ENCODE measurements at places on chromosomes 7 and 10.

DNA sequence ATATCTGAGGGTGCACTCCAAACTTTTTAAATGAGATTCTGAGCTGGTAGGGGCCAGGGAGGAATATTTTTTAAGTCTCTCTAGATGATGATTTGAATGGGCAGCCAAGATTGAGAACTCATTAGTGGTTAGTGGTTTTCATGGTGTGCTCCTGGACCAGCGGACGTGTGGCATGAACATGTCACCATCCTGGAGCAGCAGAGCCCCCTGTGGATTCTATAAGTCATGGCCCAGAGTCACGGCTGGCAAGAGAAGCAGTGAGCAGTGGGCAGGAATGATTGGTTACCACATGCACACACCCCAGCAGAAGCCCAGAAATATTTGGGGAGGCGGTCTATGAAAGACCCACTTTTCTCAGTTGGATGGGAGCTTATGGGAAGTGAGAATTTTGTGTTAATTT is 21.2 kb upstream of the UCN3 start:
- no peak for DNase-seq

DNA sequence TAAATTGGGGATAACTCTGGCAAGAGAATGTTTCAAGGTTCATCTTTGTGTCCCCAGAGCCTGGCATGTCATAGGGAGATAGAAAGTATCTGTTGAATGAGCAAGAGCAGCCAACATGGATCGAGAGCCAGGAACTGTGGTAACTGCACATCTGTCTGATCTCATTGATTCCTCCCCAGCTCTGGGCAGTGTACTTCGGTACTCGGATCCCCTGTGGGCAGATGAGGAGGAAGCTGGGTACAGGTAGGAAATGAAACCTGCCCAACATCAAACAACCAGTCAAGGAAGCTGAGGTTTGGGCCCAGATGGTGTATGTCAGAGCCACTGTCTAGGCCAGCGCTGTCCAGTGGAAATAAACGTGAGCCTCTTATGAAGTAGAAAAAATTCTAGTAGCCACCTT is 76.4 kb downstream of the GRK5 start:
- no peak for DNase-seq

DNA sequence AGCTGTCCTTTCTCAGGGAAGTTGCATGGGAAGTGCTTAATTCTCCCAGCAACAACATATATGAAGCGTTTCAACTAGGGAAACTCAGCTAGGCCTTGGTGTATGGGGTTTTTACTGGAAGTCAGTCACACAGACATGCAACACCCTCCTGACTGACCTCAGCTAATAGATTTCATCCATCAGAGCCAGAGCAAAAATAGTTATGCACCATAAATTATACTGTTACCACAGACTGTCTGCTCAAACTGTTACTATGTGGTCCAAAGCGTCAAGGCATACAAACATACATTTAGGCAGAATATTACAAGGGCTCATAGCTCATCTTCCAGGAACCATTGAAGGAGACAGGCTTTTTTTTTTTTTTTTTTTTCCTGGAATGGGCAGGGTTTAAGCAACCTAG is 417.9 kb downstream of the ANKRD7 start:
- DNase-seq: no peak

DNA sequence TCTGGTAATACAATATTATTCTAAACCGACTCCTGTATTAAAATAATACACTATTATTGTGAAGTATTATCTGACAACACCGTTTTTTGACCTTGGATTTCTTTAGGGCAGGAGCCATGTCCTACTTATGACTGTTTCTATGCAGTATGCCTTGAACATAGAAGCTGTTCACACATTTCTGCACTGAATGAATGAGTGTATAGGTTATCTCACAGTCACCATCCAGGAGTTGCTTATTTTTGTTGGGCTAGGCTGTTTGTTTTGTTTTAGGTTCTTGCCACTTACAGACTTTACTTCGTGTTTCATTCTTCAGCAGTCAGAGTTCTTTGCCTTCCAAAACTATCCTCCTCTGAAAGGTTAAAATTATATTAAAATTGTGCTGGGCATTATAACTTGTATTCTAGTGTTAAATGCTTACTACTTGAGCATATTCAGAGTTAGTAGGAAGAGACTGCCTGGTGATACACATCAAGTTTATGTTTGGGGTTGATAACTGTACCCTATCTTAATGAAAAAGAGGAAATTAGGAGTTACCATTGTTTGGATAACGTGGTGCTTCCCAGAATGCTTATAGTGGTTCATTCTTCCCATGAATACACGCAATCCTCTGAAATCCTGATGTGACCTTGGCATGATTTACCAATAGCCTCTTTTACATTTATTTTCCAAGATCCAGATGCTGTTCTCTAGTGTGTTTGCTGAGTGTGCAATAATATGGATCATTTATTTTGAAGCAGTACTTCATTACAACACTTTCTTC is 1.7 kb downstream of the RALA start:
- DNase-seq: no peak

DNA sequence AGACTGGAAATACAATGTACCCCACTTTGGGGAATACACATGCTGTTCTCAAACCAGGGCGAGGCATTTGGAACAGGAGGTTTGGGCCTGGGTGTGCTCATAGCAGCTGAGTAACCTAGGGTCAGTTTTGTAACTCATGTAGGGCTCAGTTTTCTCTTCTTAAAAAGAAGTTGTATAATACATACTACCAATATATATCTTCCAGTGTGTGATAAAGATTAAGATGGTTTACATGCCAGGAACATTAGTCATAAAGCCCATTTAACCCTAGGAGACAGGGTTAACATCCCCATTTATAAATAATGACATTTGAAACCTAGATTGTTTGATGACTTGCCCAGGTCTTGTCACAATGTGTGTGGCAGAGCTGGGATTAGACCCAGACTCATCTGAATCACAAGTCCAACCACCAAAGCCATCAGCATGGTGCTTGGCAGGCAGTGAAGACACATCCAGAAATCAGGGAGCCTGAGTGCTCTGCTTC is 6.0 kb downstream of the AKR1B10 start:
- peak; percentile 39 for DNase-seq

- peak; percentile 55 for DNase-seq
These were observed 1378.7 kb downstream of the XPNPEP1 start for GRCh38 chr10:108544500-108545120.

- no peak for DNase-seq
These were observed 70.0 kb upstream of the CC2D2B start for GRCh38 chr10:95837783-95838182.

DNA sequence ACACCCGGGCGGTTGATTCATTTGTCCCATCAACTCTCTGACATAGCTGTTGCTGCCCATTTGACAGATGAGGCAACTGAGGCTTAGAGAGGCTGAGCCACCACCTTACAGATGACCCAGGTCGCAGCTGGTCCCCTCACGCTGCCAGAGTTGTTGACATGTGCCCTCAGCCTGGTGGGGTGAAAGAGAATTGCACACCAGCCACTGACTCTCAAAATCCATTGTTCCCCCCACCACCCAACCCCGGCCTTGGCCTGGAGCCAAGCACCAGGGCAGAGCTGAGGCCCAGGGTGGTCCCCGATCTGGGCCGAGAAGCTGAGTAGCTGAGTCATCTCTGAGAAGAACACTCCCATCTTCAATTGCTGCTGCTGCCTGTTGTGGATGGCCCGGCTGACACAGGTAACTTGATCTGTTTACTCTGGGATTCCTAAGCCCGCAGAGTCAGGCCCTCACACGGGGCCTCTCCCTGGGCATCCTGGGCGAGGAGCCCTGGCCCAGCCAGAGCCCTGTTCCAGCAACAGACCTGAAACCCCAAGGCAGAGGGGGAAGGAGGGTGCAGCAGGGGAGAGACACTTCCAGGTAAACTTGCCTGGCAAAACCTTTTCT is 27.5 kb downstream of the PVRIG start:
- DNase-seq: peak; percentile 61

DNA sequence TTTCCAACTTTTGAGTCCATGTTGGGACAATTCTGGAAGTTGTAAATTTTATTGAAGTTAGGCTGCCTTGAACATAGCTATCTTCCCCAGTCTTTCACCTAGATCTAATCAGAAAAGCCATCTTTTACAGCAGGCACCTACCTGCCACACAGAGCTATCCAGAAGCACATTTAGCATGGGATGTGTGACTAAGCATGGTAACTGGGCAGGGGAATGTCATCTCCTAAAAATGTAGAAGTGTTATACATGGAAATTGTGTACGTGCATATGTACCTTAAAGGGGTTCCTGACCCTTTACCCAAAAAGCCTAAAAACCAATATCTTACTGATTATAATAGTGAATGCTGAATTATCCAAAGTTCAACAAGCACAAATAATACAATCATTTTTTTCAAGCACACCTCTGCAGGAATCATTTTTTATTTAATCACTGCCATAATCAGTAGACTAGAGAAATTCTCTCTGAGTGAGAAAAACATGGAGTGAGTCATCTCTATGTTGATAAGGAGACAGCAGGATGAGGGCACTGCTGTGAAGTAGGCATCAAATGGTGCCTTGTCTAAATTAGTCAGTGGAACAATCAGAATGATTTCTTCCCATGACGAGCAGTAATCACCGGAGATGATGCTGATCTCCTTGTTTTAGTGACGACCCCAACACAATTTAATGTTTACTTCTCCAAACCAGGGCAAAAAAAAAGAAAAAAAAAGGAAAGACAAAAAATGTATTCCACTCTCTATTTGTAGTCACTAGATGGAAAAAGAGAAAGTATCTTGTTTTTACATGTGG is 75.9 kb downstream of the SORBS1 start:
- peak; percentile 50 for DNase-seq

- DNase-seq: no peak
These were observed 515.4 kb downstream of the HTR7 start for GRCh38 chr10:90342480-90342879.

DNA sequence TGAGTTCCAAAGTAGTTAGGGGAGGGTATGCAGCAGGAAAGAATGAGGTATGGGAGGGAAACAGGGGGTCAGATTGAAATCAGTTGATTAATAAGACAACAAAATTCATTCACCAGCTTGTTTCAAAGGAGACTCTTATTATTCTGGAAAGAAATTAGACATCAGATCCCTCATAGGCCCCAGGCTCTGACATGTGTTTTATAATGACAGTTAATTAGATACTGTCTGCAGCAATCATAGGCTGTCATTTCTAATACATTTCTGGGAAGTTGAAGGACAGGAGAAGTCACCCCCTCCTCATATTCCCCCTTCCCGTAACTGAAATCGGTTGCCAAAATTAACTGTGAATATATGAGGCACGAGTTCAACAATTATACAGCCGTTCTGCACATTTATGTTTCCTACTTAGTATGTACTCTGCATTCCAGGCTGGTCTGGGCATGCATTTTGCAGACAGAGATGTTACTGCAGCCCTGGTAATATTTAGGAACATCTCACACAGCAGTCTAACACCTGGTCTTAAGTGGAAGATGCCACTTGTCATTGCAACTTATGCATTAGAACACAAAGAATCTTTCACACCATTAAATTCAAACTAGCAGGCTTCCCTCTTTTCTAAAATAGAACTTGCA is 355.2 kb upstream of the LRGUK start:
- no peak for DNase-seq

DNA sequence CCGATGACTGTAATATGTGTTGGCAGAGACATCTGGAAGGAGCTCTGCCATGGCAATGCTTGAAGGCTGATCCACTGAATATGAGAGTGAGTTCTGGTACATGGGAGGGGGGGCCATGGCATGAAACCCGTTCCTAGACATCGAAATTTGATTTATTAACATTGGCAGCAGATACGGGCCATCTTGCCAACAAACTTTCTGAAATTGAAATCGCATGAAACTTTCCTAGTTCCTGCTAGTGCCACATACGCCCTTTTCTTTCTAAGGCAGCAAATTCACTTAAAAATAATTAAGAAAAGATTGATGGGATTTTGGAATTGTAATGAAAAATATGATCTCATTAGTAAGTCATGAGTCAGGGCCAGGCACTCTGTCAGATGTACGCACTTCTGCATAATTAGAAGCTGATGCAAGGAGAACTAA is 91.8 kb upstream of the KMT2C start:
- DNase-seq: no peak

GRCh38 chr10:9253121-9253520 is 1198.6 kb downstream of the GATA3 start:
- peak; percentile 37 for DNase-seq

GRCh38 chr10:126955396-126955795 is 50.2 kb downstream of the DOCK1 start:
- no peak for DNase-seq

DNA sequence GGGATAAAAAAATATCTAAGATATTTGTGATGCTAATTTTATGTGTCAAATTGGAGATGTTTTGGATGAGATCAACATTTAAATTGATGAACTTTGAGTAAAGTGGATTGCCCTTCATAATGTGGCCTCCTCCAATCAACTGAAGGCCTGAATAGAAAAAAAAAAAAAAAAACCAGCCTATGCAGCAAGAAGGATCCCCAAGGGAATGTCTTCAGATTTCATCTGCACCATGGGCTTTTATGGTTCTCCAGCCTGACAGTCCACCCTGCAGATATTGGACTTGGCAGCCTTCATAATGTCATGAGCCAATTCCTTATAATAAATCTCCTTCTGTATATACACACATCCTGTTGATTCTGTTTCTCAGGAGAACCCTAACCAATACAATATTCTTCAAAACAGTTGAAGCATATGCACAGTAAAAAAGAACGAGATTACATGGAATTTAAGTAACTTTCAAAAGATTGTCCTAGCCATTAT is 316.9 kb upstream of the PLXDC2 start:
- no peak for DNase-seq

DNA sequence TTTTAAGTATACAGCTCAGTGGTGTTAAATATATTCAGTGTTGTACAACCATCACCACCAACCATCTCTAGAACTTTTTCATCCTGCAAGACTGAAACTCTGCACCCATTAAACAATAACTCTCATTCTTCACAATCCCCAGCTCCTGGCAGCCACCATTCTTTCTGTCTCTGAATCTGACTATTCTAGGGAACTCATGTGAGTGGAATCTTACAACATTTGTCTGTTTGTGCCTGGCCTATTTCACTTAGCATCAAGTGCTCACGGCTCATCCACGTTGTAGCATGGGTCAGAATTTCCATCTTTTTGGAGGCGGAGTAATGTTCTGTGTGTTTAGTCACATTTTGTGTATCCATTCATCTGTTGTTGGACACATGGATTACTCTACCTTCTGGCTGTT is 40.8 kb upstream of the PFKFB3 start:
- peak; percentile 58 for DNase-seq

GRCh38 chr7:94045581-94045980 is 41.4 kb upstream of the BET1 start:
- no peak for DNase-seq

DNA sequence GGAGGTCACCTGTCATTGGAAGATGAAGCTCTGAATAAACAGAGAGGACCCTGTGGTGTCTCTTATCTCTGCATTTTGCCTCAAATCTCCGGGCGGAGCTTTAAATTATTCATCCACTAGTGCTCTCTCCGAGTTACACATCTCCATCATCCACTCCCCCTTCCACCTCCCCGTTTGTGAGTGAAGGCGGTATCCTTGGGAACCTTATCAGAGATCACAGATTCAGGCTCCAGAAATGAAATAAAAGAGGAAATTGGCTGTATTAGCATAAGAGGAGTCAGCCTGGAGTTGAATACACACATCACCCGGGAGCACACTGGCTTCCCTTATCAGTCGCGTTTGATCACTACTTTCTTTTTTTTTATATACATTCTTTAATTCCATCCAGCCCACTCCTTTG is 1184.8 kb downstream of the GATA3 start:
- peak; percentile 78 for DNase-seq
